ENCODE measurements at places on chromosomes 5 and 9.
A peak's percentile ranks its signal among the peaks of the same experiment; 100 is the strongest.

GRCh38 chr9:75001719-75002421 lies 26.2 kb downstream of the CARNMT1 start:
- no peak for DNase-seq

DNA sequence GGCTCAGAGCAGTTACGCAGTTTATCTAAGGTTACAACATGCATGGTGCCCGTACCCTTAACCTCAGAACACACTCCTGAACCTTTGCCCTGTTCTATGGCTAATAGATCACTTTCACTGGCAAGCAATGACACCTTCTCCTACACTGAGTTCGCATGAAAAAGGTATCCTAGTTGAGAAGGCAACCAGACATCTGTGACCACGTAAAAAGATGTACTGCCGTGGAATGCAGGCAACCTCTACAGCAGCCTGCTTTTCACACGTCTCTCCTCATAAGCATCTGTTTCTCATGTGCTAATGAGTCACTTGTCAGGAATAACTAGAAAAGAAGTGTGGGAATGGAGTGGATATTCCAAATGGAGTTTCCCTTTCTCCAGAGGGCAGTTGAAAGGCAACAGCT lies 71.4 kb downstream of the FBXO38 start:
- DNase-seq, result no peak

- DNase-seq, result no peak
Observed at GRCh38 chr5:160747559-160747958, 104.5 kb downstream of the ATP10B start.

- no peak for DNase-seq
Observed at GRCh38 chr5:501105-501830, 23.0 kb downstream of the SLC9A3 start.

- DNase-seq, result no peak
Observed at GRCh38 chr9:134597957-134598883, 43.4 kb upstream of the COL5A1 start.

DNA sequence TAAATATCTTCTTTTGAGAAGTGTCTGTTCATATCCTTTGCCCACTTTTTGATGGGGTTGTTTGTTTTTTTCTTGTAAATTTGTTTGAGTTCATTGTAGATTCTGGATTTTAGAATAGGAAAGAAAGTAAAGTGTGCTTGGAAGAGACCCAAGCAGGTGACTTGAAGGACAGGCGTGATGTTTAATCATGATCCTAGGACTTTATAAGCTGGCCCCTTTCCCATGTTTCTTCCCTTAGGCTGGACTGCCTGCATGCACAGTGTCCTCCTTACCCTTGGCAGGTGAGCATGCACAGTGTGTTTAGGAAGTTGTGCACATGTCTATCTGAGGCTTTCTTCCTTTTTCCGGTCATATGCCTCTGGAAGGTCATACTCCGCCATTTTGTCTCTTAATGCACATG lies 61.3 kb downstream of the ISOC1 start:
- no peak for DNase-seq

DNA sequence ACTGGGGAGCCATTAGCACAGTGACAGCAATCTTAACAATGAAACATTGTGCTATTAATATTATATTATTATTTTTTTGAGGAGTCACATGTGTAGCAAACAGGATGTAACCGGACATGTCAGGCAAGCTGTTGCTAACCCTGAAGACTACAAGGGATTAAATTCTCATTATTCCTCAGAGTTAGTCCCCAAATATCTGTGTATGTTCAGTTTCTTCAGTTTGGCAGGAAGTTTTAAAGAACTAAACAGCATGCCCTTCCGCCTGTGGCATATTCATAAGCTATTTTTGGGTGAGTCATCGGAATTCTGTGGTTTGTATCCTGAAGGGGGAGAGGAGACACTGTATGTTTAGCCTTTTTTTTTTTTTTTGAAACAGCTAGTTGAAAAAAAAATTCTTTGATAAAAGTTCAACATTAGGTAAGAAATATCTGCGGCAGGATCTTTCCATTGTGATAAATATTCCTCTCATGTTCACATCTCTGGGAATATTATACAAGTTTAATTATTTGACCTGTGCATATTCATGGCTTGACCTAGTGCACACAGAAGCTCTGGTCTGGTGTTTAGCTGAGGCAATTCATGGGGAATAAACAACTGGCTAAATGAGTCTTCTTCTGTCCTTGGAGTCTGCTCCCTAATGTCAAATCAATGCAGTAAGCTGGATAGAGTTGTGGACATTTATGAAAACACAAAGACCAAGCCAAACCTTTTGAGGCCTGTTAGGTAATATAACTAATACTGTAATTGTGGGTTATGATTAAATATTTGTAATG lies 202.7 kb upstream of the CDKN2B start:
- no peak for DNase-seq

GRCh38 chr5:148746826-148747535 lies 79.4 kb upstream of the ADRB2 start:
- no peak for DNase-seq

DNA sequence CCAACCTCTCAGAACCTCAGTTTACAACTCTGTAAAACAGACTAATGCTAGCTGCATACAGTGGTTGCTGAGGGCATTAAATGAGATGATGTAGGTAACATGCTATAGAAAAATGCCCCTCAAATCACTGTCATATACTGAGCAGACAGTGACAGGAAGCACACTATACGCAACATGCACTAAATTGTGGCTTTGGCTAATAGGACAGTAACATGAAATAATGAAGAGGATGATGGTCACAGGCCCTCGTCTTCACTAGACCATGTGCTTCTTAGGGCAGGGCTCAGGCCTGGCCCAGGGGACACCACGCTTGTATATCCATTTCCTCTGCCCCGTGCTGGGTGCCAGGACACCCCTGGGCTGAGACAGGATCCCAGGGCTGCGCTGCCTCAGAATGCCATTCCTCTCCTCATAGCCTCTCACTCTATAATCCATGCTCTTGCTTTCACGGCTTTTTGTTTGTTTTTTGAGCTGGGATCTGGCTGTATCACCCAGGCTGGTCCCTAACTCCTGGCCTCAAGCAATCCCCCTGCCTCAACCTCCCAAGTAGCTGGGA lies 18.9 kb downstream of the CSF1R start:
- no peak for DNase-seq

DNA sequence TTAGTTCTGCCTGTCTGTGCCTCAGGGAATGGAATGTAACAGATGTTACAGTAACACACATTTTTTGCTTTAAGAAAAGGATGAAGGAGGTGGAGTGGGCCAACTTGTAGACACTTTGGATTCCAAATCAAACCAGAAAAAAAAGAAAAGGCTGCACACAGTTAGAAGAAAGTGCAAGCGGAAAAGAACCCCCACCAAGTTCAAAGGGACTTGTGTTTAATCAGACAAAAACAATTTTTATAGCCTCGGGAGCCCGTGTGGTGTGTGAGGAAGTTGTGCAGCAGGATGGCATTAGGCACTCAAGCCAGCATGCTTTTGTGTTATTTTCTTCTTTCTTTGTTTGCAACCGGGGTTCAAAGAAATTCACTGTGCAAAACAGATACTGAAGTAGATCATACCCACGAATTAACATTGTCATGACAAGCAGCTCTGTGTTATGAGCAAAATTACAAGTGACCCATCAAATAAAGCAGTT lies 189.5 kb downstream of the SEMA5A start:
- no peak for DNase-seq

- DNase-seq, result no peak
Observed at GRCh38 chr5:14672484-14673394, 8.2 kb downstream of the OTULIN start.

GRCh38 chr5:4639946-4640345 lies 500.2 kb upstream of the ADAMTS16 start:
- no peak for DNase-seq

DNA sequence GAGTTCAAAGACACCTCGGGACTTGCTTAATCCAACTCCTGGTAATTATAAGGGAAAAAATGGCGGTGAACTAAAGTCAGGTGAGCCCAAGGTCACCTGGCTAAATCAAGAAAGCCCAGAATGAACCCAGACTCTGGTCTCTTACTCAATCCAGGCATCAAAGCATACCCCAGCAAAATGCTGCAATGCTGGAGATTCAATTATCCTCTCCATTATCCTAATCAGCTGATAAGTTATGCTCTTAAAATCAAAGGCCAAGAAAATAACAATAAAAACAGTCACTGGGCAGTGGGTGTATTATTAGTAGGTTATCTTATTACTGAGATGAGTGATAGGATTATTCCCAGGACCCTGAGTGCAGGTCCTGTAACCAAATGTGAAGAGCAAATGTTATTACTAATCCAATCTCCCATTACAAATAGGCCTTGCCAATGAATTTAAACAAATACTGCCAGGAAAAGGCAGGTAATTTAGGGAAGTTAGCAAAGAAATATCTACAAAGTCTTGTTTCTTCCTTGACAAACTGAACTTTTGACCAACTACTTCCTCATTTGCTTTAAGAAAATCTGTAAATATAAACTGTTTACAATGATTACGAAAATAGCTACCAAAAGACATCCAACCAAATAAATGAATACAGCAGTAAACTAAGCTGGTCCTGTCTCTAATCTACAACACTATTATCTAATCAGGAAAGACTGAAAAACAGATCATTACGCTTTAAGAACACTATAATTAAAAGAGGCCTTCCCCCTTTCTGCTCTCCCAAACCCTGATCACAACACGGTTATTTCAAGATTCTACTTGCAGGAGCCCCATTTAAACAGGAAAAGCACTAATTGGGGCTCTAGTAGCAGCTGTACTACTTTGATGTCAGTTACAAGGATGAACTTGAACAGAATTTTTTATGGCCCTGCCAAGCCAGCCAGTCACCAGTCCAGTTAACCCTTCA lies 103.2 kb downstream of the MED27 start:
- no peak for DNase-seq

DNA sequence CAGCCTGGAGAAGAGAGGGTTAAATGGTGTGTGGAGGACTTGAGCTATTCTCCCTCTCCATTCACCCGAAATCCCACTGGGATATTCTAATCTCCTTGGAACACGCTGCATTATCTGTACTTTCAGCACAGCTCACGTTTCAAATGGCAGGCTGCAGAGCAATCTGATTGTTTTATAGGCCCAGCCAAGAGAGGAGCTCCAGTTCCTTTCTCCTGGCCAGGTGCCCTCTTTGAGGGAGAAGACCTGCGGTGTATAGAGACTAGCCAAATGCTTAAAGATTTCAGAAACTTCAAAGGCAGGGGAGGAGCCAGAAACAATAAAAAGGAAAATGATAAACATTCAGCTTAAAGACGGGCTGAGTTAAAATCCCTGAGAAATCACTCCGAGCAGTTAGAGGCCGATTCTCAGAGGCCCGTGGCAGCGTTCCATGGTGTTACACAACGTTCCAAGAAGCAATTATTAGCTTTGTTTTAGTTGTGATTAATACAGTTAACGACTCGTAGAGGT lies 564.0 kb upstream of the KLF4 start:
- no peak for DNase-seq

DNA sequence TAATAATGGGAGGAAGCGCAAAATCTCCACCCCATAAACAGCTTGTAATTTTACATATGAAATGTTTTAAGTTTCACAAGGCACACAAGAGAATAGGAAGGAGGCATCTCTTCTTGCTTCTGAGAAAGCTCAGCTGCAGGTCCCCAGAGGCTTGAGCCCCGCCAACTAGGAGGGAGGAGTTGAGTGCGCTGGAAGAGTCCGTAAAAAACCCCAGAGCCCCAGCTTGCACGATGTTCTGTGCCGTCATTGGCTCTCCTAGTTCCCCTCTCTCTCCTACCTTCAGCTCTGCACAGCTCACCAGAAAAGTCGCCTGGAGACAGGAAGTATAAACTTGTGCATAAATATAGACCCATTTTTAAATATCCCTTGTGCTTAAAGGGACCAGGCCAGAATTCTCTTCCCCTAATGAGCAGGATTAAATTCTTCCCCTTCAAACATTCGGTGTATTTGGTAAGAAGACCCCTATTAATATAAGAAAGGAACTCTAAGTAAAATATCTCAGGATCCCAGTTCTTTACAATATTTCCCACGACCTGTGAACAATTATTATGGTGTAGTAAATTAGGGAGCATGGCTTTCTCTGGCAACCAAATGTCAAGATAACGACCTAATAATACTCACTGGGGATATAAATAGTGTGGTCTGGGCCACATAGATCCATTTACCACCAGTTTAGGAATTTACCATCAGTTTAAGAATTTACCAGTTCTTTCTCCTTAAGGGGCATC lies 13.7 kb downstream of the GLRX start:
- DNase-seq, result peak; percentile 86

DNA sequence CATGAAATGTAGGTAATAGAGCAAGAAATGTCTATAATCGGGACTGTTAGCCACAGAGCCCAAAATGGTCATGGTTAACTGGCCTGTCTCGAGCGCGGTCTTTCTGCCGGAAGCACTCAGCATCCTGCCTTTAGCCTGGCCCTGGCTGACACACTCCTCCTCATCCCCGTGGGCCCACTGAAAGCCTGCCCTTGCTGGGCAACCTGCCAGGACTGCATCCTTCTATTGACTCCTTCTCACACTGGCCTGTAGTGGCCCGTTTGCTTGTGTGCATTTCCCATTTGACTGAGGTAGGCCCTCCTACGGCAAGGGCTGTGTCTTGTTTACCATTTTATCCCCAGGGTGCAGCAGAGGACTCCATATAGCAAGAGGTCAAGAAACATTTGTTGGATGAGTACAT lies 215.7 kb downstream of the ATPSCKMT start:
- no peak for DNase-seq

DNA sequence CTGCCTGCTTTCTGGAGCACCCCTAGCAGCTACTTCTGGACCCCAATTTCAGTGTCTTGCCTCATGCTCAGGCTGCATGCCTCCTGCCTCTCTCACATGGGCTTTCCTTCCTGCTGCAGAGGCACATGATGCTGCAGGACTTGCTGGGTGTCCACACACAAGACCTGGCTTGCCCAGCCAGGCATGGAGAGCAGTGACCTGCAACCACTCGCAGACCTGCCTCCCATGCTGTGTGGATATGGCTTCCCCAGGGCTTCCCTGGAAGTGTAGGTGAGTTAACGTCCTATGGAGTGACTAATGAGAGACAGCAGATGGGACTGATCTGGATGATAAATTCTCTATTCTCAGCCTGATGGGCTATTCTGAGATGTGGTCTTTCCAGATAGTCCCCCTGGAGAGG lies 53.2 kb upstream of the SMIM32 start:
- DNase-seq, result no peak

DNA sequence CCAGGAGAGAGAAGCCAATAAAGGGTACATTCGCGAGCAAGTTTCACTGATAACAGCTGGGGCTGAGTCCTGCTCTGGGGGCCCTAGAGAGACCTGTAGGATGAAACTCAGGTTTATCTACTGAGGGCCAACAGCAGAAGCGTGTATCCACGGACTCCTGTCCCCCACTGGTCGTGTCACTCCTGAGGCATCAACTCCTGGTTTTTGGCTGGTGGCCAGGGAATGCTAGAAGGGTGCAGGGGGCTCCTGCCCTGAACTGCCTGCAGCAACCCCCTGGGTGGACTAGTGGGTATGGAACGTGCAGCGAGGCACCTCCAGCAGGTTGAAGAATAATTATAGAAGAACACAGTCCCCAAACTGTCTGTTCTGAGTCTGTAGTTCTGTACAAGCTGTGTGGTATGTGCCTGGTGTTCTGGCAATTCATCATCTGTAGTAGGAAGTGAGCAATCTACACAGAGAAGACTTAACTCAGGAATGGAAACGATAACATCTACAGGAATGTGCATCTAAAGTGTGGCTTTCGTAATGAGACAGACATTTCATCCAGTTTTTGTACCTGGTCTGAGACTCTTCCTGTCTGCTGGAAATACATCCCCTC lies 64.5 kb upstream of the GNA14 start:
- DNase-seq, result no peak

GRCh38 chr9:91494751-91495150 lies 71.1 kb upstream of the NFIL3 start:
- no peak for DNase-seq

GRCh38 chr5:89303033-89303480 lies 420.1 kb upstream of the MEF2C start:
- DNase-seq, result peak; percentile 19
